Left ventricle myocardium superior (tissue), 1 donor: ENCODE measurements at places on chromosomes 6 and 20. TPM values are rescaled to one million over a fixed set of nuclear protein-coding genes. Genes with fewer than 3 reads are reported as not detected.
A peak's percentile ranks its signal among the peaks of the same experiment; 100 is the strongest.

DNA sequence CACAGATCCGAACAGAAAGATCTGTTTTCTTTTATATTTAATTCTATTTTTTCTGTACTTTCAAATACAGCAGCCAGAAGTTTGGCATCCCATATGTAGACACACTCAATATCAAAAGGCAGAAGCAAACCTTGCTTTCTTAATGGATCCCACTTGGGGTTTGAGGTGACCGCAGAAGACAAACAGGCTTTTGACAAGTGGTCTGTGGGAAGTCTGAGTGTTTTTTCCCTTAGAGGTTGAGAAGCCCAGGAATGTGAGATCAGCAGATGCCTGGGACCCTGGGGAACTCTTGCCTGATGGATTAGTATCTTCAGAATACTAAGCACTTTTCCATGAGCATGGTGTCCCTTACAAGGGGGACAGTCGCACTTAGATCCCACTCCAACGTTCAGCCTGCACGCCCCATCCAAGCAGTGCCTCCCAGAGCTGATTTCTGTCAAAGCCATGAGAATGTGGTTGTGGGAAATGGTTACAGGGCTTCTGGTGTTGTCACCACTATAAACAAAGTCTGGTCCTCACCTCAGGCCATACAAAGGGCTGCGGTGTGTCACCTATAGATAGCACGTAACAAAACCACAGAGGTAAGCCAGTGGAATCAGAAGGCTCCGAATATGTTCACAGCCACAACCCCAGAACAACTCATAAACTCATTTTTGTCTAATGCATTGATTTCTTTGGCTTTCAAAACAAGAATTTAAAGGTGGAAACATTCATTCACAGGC, 12.7 kb downstream of the IL17F start:
- DNase-seq = no peak

DNA sequence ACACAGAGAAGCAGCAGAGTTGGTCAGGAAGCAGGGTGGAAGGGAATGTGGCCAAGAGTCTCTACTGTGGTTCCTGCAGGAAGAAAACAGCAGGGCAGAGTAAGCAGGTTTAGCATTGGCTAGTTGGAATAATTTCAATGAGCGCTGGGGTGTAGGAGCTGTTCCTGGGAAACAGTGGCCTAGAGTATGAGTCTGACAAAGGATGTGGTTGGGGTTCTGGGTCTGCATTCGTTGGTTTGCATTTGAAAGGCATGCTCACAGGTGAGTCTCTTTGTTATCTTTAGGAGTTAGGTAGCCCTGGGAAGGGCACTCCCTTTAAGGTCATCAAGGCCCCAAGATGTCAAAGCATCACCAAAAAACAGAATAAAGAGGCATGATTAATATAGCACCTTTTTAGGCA, 911.6 kb upstream of the SLC35B3 start:
- DNase-seq = no peak

DNA sequence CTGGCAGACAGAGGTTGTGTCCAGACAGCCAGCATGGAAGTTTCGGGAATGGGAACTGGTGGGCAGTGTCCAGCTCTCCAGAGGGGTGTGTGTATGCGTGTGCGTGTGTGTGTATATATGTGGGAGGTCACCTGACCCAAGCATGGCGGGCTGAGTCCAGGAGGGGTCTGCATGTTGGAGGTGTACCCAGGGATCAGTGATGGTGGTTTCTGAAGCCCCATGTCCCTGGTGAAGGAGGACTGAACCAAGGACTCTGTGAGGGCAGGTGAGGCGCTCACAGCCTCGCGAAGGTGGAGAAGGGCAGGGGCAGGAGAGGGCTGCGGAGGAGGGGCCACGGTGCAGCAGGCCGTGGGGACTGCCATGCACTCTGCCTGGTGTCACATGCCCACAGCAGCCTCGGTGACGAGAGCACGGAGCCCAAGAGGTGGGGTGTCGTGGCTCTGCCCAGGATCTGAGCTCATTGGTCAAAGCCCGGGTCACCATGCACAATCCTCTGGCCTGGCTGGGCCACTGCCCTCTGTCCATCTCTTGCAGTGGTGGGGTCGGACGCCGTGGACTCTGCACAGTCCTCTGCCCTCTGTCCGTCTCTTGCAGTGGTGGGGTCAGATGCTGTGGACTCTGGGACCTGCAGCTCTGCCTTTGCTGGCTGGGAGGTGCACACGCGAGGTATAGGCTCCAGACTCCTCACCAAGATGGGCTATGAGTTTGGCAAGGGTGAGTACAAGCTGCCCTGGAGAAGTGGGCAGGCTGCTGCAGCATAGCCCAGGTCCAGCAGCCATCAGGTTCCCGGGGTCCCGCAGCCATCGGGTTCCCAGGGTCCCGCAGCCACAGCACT, 2.1 kb upstream of the LIME1 start:
- DNase-seq = peak; percentile 24

BCAS1 gene
- not detected for total RNA-seq
